ENCODE measurements at places on chromosomes 1 and 21. TPM values are rescaled to one million over a fixed set of nuclear protein-coding genes. Genes with fewer than 3 reads are reported as not detected.

BARHL2 gene
- not detected for total RNA-seq

- ATAC-seq, result no peak
Measured at GRCh38 chr1:15195420-15196052, 42.0 kb downstream of the TMEM51 start.

DNA sequence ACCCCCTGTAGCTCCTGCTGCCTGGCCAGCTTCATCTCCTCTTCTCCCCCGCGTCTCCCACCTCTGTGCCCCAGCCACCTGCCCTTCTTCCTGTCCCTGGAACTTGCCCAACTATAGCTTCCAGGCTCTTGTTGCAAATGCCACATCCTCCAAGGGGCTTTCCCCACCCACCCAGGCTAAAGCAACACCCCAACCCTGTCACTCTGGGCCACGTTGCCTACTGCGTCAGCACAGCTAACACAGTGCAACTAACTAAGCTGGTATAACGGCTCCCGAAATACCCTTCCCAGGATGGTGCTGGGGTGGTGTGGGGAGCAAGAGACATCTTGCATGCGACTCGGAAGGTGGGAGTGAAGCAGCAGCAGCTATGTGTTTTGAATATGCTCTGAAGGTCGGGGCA lies 19.7 kb downstream of the CAMK2N1 start:
- ATAC-seq, result no peak

DNA sequence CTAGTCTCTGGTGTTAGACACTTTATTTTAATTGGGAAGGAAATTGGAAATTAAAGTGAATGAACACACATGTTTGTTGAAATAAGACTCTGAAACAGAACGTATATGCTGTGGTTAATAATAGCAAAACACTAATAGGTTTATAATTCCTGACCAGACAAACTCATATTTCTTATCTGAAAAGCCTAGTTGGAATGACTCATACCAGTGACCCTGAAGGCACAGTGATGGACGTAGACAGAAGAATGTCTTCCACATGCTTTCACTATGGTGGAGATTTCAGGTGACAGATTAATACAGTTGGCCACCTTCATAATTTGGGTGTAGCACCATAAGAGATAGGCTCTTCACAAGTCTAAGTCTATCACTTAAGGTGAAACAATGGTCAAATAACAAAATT lies 83.0 kb upstream of the COL11A1 start:
- no peak for ATAC-seq

Measured in motor neuron (in vitro differentiated cells).